ENCODE measurements at places on chromosomes 6 and 20.

DNA sequence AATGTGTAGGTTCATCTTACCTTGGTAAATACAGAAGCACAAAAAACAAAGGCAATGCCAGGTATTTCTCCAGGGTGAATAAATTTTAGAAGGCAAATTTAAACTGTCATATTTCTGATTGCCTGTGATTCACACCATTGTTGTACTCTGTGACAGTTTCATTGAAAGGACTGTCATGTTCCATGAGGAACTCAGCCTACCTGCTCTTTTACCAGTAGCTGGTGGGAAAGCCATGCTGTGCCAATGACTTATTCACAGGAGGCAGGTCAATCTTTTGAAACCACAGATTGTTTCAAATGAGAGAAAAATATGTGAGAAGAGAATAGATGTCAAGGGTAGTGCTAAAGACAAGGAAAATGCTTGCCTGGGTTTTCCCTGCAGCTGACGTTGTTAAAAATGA lies 206.4 kb downstream of the LAMA2 start:
- no peak for DNase-seq

DNA sequence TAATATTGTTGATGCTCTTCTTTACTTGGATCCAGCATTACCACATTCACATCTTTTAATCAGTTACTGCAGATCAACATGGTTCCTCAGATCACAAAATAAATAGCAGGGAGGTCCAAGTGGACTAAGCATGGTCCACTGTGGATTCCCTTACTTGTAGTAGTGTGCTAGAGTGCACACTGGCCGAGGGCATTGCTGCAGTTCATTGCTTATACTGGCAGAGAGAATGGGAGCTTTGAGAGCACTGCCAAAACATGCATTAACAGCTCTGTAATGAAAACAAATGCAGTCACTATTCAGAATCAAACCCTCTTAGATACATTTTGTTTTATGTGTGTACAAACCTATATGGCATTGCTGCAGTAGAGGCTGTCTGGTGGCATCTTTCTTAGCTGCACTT lies 471.5 kb downstream of the CD109 start:
- no peak for DNase-seq

- peak; percentile 8 for DNase-seq
Measured at GRCh38 chr20:61896058-61896961, 169.4 kb downstream of the TAF4 start.

DNA sequence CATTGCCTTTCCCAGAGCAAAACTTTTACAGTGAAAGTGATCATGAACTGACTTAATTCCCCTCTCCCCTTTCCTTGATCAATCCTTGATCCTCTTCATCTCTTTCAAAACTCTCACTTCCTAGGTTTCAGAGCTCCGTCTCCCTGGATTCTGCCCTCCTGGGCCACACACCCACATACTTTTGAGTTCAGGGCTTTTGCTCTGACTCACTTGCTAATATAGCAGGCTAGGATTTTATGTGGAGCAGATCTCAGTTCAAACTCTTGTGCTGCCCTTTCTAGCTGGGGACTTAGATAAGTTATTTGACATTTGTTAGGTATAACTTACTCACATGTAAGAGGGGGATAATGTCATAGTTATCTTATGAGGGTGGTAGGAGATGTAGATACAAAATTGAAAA lies 109.1 kb upstream of the MLIP start:
- no peak for DNase-seq

- DNase-seq, result no peak
Measured at GRCh38 chr6:127210725-127211124, 55.9 kb upstream of the RNF146 start.

DNA sequence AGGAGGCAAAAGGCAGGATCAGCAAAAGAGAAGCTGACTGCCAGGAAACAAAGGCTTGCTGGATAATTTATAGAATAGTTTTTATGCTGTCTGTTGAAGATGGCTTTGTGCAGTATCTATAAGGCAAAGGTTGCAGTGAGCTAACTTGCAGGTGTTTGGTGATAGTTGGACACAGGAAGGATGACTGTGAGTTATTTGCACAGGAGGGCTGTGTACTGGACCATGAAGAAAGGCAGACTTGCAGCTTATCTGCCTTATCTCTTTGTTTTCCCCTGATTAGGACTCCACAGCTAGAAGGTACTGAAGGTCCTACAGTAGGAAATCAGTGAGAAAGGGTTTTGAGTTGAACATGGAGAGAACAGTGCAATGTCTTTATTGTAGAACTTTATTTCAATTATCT lies 2.1 kb downstream of the BTN1A1 start:
- no peak for DNase-seq

DNA sequence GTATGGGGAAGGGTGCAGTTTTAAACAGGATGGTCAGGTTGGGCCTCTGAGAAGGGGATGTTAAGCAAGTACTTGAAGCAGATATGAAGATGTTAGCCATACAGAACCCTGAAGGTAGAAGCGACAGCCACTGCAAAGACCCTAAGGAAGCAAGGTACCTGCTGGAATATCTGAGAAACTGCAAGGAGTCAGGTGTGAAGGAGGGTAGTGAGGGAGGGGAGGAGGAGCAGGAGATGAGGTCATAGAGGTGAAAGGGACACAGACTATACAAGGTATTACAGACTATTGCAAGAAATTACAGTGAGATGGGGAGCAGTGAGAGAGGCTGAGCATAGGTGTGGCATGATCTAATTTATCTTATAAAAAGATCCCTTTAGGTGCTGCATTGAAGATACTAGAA lies 22.2 kb upstream of the DEFB112 start:
- no peak for DNase-seq

DNA sequence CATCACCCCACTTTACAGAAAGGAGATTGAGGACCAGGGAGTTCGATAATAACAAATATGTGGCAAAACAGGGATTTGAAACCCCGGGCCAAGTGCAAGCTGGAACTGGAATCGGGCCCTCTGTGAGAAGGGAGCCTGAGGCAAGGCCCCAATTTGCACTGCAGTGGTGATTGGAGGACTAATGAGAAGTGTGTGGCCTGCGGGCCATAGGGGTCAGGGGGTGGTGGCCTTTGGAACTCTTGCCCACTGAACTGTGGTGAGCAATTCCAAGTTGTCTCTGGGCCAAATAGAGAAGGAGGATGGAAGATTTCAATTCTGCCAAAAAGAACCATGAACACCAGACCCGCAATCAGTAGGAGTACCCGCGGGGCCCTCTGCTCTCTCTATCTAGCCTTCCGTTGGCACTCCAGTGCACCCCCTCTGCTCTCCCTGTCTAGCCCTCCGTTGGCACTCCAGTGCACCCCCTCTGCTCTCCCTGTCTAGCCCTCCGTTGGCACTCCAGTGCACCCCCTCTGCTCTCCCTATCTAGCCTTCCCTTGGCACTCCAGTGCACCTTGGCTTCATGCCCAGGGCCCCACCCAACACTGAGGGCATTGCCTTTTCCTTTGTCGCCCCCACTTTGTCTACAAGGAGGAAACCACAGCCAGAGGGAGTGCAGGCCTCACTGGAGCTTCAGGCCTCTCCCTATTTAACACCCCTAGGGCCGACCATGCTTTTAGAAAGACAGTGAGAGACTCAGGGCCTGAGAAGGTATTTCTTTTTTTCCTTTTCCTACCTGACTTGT lies 6.0 kb upstream of the PTPRA start:
- no peak for DNase-seq

DNA sequence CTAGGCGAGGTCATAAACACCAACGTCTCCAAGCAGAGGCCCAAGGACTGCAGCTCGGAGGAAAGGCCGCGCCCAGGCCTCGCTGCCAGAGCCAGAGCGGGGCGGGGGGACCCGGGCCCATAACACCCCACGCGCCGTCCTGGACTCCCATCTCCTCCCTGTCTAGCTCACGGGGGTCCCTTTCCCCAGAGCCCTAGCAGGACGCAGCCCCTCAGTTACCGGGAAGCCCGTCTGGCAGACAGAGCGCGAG lies 44.9 kb downstream of the MDFI start:
- DNase-seq, result no peak

DNA sequence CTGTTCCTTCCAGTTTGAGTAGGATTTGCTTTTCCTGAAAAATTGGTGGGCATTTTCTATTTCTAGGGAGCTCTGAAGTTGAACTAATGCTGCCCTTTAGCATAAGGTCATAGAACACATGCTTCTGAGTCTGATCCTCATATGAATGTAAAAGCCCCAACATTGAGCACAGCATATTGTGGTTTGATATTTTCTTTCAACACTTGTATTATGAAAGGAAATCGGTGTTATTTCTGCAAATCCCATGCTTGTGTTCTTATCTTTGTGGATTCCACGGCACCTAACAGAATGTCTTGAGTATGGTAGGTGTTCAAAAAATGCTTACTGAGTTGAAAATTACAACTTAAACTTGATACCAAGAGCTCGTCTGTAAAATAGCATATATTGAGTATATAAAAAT lies 85.8 kb downstream of the TRMT11 start:
- no peak for DNase-seq

DNA sequence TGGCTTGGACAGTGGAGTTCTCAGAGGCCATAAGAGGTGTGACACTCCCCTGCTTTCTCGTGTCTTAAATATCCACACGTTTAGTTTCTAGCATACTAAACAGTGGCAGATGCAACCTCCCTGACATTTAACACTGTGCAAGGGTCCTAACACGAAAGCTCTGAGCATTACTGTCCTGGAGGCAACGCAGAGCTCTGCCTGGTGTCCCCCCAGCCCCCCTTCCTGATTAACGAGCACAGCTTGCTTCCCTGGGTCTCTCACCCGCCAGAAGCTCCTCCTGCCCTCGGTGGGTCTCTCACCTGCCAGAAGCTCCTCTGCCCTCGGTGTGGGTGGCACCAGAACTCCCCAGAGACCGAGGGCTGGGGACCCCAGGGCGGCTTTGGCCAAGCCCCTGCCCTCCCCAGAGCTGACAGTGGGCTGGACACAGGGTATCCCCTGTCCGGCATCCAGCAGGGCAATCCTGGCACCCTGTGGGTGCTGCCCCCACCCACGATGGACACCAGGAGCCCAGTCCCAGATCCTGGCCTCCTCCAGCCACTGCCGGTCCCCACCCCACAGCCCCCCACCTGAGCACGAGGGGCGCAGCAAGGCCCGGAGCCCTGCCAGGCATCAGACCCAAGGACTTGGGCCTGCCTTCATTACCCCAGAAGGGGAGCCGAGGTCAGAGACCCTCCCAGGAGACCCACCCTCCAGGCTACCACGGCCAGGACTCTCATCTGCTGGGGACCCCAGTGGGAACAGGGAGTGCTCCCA lies 12.4 kb upstream of the KCNQ2 start:
- no peak for DNase-seq

DNA sequence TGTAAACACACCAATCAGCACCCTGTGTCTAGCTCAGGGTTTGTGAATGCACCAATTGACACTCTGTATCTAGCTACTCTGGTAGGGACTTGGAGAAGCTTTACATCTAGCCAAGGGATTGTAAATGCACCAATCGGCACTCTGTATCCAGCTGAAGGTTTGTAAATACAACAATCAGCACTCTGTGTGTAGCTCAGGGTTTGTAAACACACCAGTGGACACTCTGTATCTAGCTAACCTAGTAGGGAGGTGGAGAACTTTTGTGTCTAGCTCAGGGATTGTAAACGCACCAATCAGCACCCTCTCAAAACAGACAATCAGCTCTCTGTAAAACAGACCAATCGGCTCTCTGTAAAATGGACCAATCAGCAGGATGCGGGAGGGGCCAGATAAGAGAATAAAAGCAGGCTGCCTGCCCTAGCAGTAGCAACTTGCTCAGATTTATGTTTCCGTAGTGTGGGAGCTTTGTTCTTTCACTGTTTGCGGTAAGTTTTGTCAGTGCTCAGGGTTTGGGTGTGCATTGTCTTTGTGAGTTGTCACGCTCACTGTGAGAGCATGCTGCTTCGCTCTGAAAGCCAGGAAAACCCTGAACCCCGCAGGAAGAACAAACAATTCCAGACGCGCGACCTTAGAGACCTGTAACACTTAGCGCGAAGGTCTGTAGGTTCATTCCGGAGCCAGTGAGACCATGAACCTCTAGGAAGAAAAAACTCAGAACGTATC lies 37.0 kb downstream of the RIOK1 start:
- no peak for DNase-seq

DNA sequence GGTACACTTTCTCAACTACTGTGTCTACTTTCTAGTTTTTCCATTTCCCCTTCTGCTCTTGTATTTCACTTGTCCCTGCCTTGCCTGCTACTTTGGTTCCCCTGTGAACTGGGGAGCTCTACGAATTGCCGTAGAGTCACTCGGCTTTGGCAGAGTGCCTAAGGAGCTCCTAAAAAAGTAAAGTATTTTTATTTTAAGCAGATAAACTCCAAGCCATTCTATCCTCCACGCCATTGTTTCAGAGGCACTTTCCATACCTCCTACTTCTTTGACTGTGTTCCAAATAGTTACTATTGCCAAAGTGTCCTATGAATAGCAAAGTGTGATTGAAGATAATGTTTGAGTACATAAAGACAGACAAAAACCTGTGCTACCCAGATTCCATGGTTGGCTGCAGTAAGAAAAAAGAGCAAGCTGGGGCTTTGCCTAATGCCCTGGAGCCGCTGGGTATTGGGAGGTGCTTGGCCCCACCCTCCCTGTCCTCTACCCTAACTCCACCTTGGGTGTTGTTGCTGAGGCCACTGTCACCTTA lies 5.1 kb upstream of the MBOAT1 start:
- DNase-seq, result no peak

- no peak for DNase-seq
Measured at GRCh38 chr6:158910484-158911440, 89.2 kb downstream of the RSPH3 start.

DNA sequence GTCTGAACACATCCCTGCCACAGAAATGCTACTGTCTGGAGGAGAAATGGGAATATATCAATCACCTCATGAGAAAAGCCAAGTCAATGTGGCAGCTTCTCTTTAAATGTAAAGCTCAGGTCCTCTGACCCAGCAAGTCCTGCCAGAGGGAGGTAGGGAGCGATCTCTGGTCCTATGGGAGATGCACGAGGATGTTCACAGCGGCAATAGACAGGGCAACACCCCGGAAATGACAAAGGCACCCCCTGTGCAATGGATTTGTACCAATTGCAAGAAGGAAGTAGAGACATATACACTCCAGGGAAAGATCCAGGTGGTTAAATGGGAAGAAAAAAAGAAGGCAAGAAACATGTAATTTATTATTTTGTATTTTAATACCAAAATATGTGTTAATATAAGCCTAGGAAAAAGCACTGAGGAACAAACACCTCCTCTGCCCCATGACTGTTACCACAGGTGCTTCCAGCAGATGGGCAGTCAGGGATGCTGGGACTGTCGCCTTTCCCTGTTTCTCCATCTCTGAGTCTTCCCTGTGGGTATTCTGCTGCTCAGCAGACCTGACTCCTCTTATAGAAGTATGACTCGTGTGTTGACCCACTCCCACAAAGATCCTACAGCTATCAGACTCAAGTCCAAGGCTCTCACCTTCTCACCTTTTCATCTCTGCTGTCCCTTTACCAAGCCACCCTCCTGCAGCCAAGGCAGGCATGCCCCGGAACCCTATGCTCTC lies 20.8 kb downstream of the ATP9A start:
- no peak for DNase-seq
